ENCODE measurements at places on chromosomes 3 and 15.

GRCh38 chr3:24505691-24506550, 11.3 kb upstream of the THRB start:
- DNase-seq: no peak

- DNase-seq: no peak
Observed at GRCh38 chr3:128453501-128454309, 13.0 kb downstream of the DNAJB8 start.

DNA sequence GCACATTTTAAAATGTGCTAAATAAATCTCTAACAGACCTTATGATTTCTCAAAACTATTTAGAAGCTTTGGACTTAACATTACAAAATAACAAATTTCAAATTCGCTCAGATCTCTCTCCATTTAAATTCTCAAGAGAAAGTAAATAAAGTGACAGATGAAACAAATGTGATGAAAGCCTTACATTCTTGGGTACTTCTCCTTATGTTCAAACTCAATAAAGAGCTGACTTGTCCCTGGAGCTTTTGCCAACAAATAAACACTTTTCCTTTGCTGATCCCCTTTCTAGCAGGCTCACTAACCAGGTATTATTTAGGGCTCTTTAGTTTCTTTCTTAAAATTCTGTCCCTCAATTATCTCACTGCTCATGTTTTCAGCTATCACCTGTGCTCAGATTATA, 259.1 kb upstream of the ARPP21 start:
- no peak for DNase-seq

- no peak for DNase-seq
Observed at GRCh38 chr3:49806850-49807249, 3.8 kb downstream of the INKA1 start.

GRCh38 chr3:18302517-18302916, 122.6 kb downstream of the SATB1 start:
- no peak for DNase-seq

- DNase-seq: no peak
Observed at GRCh38 chr15:69693059-69693458, 240.4 kb downstream of the RPLP1 start.

GRCh38 chr3:193897288-193897687, 238.7 kb upstream of the HES1 start:
- no peak for DNase-seq

DNA sequence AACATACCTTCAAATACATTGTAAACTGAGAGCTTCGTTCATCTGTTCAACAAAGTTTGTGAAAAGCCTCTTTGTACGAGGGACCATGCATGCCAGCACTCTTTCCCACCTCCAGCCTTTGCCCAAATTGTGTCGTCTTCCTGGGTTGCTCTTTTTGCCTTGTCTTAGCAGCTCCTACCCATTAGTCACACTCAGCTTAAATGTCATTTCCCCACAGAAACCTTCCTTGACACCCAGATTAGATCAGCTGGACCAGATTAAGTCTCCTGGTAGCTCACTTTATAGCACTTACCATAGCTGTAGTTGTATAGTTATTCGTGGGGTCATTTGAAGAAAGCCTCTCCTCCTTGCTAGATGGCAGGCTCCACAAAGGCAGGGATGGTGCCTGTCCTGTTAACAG, 24.1 kb upstream of the SNRK start:
- no peak for DNase-seq

- no peak for DNase-seq
Observed at GRCh38 chr3:41346698-41347270, 147.5 kb downstream of the CTNNB1 start.

GRCh38 chr3:98897701-98898100, 3.8 kb downstream of the DCBLD2 start:
- no peak for DNase-seq

DNA sequence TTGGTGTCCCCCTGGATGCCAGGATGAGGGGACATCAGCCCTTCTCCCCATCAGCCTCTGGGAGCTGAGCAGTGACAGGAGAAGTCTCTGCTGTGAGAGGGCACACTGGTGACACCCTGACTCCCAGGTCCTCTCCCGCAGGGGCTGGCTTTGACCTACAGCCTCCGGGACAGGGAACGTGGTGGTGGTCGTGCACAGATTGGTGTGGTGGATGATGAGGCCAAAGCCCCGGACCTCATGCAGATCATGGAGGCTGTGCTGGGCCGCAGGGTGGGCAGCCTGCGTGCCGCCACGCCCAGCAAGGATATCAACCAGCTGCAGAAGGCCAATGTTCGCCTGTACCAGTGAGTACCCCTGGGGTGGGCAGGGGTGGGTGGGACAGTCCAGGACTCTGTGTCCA, 6.8 kb downstream of the VILL start:
- peak; percentile 8 for DNase-seq

DNA sequence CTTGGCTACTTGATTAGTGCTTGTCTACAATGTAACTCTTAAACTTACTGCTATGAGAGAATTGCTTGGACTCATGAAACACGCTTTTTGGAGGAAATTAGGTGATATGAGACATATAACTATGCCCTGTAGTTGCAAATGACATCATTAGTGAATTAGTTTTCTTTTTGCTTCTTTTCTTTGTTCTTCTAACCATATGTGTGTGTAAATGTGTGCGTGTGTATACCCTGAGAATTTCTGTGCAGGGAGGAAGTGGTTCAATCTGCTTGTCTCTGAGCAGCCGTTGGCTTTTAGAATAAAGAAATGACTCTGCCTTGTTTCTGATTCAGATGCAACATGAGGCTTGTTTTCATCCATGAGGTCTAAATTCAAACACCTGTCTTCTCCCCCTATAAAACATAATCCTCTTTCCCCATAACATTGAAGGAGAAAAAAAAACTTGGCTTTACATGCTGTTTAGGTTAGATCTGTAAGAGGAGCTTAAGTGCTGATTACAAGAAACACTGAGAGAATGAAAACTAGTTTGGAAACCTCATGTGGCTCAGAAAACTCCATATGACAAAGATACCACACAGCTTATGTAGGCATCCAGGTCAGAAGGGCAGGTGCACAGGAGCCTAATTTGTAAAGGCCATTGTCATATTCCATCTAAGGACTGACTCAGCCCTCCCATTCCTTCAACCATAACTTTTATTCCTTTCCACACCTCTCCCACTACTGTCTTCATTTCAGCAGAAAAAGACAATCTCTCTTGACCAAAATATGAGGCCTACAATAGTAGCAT, 30.5 kb upstream of the BLM start:
- DNase-seq: no peak

DNA sequence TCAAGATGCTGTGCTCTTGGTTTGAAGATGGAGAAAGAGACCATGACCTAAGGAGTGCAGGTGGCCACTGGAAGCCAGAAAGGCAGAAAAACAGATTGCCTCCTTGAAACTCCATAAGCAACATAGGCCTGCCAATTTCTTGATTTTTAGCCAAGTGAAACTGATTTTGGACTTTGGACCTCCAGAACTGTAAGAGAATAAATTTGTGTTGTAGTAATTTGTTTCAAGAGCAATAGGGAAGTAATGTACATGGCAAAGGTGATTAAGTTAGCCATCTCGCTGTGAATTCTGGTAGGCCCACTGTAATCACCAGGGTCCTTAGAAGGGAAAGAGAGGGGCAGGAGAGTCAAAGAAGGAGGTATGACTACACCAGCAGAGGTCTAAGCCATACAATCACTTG, 238.8 kb downstream of the CNTN3 start:
- no peak for DNase-seq

- no peak for DNase-seq
Observed at GRCh38 chr3:163048881-163049280, 1552.3 kb downstream of the OTOL1 start.

DNA sequence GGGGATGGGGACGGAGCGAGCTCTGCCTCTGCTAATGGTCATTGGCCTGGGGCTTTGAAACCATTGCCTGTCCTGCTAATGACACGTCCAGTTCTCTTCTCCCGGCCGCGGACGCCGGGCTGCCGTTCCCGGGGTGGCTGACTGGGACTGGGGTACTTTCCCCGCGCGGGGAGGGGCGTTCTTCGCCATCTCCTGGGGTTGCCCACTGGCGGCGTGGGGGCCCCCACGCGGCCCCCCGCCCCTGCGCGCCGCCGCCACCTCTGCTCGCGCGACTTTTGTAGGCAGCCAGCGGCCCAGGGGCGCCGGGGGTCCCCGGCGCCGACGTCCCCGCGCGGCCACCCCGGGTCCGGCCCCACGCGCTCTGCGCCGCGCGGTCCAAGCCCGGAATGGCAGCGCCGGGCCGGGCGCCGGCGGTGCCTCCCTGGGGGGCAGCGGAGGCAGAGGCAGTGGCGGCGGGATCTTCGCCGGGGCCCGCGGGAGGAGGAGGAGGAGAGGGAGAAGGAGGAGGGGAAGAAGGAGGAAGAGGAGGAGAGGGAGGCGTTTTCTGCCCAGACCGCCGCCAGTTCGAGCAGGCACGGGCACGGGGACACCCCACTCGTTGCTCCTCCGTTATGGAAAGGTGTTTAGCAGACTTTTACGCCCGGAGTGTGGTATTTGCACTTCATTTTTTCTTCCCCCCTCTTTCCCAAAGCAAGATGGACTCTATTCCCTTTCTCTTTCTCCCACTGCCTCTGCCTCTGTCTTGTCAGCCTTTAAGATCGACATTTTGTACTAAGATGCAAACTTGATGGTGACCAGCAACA, 2.3 kb downstream of the BBX start:
- DNase-seq: peak; percentile 59

DNA sequence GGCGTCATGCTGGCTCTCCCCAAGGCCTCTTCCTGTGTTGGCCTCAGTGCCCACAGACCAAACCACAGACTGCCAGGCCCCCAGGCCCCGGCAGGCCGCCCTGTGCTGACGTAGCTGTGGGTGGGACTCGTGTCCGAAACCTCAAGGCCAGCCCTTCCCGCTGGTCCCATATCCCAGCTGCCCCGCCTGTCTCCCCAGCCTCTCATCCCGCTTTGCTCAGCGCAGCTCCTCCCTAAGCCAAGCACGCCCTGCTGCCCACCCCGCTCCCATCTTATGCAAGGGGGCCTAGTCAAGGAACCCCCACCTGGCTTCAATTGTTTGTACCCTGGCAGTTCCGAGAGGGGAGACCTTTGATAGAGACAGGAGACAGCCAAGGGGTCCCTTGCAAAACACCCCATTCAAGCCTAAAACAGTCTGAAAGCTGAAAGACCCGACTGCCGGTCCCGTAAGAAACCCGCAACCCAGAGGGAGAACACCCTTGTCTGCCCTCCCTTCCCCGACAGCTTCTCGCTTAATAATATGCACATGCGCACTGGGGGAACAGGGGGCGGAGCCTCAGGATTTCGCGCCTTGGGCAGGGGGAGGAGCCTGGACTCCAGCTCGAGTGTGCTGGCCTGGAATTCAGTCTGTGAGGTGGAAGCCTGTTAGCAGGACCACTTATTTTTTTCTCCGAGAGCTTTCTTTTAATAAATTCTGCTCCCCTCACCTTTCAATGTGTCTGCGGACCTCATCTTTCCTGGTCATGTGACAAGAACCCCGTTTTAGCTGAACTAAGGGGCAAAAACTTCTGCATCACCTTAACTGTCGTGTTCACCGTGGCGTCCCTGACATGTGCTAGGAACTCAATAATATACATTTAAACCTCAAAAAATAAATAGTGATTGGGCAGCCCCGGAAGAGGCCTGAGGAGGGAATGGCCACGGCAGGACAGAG, 17.2 kb downstream of the TNFAIP8L3 start:
- peak; percentile 52 for DNase-seq

DNA sequence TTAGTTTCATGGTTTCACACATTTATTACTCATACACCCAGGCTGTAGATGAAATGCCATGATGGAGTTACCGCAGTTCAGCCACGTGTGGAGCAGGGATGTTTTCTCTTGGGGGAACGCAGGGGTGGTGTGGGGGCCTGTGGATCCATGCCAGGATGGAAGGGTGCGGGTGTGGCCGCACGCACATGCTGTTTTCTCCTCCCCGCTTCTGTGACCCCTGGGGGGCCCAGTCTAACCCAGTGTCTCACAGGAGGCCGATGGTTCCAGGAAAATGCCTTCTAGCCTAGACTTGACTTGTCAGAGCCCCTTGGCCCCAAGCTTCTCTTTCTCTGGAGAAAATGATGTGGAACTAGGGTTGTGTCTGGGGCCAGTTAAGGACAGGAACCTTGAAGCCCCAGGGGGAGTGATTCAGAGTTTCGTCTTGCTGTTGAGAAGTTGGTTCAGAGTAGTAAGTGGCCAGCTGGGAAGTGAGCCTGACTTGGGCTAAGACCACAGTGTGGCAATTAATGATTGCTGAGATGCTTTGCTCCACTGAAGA, 240.4 kb upstream of the BHLHE40 start:
- no peak for DNase-seq

DNA sequence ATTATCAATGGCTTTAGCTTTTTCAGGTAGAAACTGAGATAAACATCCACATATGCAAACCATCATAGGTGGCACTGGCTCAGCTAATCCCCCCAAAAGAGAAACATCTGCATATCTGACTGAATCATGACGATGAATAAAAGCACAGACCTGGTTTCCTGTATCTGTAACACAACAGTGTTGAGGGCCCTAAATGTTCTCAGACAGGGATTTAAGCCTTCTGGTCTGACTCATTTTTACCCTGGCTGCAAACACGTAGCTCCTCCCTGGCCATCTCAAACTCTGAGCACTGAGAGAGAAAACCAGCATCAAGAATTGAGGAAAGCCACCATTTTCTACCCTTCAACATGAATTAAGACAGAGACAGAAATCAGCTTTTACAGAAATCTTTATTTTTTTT, 35.2 kb downstream of the GLB1 start:
- DNase-seq: peak; percentile 24

DNA sequence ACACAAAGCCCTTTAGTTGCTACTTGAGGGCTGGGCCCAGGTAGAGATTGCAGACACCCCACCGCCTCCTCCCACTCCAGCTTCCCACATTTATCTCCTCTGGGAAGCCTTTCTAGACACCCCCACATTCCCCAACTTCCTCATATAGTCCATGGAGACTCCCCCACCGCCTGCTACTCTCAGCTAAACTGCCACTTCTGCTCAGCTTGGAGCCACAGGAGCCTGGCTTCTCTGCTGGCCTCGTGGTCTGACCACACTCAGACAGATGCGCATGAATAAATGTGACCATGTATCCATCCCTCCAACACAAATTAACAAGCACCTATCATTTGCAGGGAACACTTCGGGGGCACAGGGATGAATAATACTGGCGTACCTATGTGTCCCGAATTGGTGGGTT, 10.5 kb upstream of the ACSBG1 start:
- no peak for DNase-seq

- DNase-seq: no peak
Observed at GRCh38 chr15:78368651-78369050, 28.5 kb downstream of the CRABP1 start.

DNA sequence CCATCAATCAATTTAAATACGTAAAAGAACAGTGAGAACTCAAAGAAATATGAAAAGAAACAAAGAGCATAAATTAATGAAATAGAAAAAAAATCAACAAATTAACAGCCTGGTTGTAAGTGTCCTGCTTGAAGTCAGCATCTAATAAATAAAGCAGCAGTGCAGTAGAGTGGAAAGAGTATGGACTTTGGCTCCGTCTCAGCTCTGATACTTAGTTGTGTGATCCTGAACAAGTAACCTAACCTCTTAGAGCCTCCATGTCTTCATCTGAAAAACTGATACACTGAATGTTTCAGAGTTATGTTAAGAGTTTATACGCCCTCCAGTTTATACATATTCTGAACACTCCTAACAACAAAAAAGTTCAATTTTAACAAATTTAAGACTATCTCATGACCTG, 44.6 kb downstream of the TFDP2 start:
- no peak for DNase-seq

GRCh38 chr3:54846119-54846518, 81.7 kb downstream of the LRTM1 start:
- DNase-seq: no peak

GRCh38 chr3:16884748-16885592, at the start of gene PLCL2:
TSS of gene PLCL2 (plus strand) at chr3:16884955. CDS start at chr3:16885040, 85 bp downstream.
- DNase-seq: peak; percentile 73

- no peak for DNase-seq
Observed at GRCh38 chr15:45795440-45796069, 160.7 kb downstream of the SQOR start.
